H4 (cell line): ENCODE measurements at places on chromosomes 16 and 17.

- no peak for DNase-seq
These were observed 25.3 kb downstream of the LMF1 start for GRCh38 chr16:945271-946047.

GRCh38 chr16:66961065-66961744 is at the start of gene CES3:
CES3 (plus strand) TSS chr16:66961266; CDS start chr16:66961308, 42 bp downstream.
- peak; percentile 77 for DNase-seq

DNA sequence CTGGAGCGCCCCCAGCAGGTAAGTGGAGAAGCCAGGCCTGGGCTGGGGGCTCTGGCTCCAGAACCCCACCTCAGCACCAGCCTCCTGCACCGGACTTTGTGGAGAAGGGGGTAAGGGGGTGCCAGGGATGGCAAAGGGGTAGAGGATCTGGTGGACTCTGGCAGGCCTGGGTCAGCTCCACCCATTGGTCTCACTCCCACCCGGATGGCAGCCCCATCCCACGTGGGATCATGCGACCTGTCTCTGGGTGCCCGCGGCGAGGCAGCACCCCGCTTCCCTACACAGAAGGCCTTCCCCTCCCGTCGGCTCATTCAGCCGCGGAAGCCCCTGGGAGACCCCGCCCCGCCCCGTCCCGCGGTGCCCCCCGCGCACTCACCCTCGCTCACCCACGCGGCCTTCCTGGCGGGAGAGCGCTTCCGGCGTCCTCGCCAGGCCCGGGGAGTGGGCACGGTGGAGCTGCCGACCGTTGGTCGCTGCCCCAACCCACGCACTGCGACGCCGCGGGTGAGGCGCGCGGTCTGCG is 498 bp upstream of the PLEKHG4 start:
- no peak for DNase-seq

- no peak for DNase-seq
These were observed 7.6 kb upstream of the ZNF624 start for GRCh38 chr17:16661217-16661616.

- DNase-seq: no peak
These were observed 12.2 kb downstream of the RPL19 start for GRCh38 chr17:39212195-39212810.

- no peak for DNase-seq
These were observed 782.7 kb downstream of the CDH11 start for GRCh38 chr16:64339052-64339770.
